ENCODE measurements at places on chromosomes 2 and 18.

DNA sequence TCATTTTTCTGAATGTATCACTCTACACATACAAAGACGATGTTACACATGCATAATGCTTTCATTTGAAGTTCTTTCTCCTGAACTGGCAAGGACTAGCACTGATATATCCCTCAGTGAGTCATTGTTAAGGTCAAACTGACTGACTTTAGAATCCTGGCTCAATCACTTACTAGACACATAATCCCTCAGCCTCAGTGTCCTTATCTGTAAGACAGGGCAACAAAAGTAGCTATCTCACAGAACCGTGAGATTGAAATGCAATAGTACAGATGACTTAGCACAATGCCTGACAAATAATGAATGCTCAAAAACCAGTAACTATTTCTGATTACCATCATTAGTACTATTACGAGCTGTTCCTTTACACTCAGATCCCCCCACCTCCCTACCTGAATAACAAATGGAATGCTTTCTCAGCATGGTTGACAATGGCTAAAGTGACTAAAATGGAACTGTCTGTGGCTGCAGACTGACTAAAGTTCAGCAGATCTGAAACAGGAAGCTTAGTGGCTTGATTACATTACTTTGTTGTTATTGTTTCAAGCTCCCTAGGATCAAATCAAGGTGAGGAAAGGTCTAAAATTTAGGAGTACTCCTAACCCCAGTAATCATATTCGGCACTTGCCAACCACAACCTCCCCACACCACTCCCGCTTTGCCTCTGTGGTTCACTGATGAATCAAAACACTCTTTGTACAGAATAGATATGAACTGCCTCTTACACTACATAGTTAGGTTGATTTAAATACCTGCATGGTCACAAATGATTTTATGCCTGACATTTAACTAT, 35.8 kb upstream of the CACNB4 start:
- DNase-seq: peak; percentile 32

DNA sequence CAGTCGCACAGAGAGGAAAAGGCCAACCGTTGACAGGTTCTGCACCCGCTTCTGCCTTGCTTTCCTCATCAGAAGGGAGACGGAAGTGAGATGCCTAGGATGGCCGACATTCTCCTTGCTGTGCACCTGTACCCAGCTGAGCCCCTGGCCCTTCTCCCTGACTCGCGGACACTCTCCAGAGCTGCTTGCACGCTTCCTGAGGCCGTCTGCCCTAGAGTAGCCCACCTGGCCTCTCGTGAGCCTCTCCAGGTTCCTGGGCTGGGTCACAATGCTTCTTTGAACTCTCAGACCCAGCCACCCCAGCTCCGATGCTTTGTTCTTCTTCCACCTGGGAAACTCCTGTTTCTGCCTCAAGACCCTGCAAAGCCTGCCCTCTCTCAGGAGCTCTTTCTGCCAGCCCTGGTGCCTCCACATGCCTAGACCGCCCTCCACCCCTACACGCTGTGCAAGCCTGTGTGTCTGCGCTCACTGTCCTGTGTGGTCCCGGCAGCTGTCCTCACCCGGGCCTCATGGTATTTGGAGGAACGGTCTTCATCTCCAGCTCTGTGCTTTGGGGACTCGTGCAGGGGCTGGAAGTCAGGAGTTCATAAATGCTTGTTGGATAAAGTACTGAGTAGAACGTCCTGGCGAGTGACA, 345.4 kb upstream of the SALL3 start:
- DNase-seq: no peak

- DNase-seq: no peak
These were observed 114.7 kb upstream of the STON1 start for GRCh38 chr2:48414980-48415835.

- no peak for DNase-seq
These were observed 234.1 kb downstream of the ALPK2 start for GRCh38 chr18:58394602-58395425.

- DNase-seq: no peak
These were observed 147.9 kb upstream of the LTBP1 start for GRCh38 chr2:32798829-32799228.

DNA sequence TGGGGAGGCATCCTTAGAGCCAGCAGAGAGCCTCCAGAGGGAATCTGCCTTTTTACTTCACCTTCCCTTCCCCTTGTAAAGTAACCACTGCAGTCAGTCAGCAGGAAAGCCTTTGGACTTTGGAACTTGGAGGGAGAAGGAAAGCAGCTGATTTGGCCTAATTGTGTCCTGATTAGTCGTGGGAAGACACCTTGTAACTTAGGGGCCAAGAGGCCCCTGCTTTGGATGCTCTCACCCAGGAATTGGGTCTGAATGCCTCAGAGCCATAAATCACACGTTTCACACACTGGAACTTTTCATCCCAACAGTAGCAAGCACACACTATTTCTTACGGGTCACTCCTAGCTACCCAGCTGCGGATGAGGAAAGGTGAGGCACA, 81.0 kb upstream of the PPM1B start:
- DNase-seq: no peak

GRCh38 chr2:130756053-130756873, 923 bp downstream of the AMER3 start:
- no peak for DNase-seq

All from stimulated activated CD4-positive, alpha-beta T cell treated with anti-CD3 and anti-CD28 coated beads, Interleukin-2, amount 100 ng/mL, for 24 hours (primary cell).